ENCODE measurements at places on chromosomes 6 and 20.

DNA sequence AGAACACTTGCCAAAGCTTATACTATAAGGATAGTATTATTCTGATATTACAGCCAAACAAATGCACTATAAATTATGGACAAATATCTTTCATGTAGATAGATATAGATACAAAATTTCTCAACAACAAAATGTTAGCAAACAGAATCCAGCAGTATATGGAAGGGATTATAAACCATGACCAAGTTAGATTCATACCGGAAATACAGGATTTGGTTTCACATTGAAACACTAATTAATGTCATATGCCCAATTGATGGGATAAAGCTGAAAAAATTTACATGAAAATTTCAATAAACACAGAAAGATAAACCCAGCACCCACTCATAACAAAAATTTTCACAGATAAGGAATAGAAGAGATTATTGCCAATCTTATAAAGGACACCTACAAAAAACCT, 770.3 kb upstream of the SLC35B3 start:
- DNase-seq: no peak

GRCh38 chr20:43938017-43938655, 23.5 kb downstream of the TOX2 start:
- no peak for DNase-seq

- no peak for DNase-seq
Observed at GRCh38 chr20:24608926-24609667, 139.7 kb downstream of the SYNDIG1 start.

- no peak for DNase-seq
Observed at GRCh38 chr6:23584134-23584763, 541.8 kb upstream of the NRSN1 start.

DNA sequence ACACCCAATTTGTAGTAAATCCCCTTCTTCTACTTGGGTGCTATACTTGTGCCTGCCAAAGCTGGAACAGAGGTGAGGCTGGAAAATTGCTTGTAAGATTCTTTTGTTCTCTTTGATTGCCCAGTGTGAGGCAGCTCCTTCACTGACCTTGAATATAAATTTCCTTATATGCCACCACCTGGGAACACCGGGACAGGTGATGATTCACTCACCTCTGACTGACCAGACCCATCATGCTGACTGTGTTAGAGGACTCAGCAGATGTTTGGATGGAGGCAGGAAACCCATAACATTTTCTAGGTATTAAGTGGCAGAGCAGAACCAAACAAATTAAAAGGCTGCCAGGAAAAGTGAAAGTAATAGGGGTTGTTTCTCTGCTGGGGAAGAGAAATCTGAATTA, 120.9 kb downstream of the GRM1 start:
- no peak for DNase-seq
